IPS DF 19.7 (cell line): ENCODE measurements at places on chromosomes 1 and 21.

- DNase-seq: no peak
Observed at GRCh38 chr1:203934651-203935050, 73.3 kb downstream of the SNRPE start.

DNA sequence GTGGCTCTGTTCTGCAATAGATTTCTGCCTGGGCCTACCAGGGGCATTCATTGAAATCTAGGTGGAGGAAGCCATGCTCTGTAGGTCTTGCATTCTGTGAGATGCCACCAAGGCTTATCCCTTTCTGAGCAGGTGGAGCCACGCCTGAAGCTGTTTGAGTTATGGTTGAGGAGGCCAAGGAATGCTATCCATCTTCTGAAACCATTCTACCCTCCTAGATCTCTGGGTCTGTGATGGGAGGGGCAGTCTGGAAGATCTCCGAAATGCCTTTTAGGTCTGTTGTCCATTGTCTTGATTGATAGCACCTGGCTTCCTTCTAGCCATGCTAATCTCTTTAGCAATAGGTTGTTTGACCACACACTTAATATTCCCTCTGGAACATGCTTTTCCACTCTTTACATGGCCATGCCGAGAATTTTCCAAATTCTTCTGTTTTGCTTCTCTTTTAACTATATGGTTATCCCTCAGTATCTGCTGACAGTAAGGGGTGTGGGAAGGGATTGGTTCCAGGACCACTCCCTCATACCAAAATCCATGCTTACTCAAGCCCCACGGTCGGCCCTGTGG, 45.2 kb downstream of the AK4 start:
- no peak for DNase-seq

DNA sequence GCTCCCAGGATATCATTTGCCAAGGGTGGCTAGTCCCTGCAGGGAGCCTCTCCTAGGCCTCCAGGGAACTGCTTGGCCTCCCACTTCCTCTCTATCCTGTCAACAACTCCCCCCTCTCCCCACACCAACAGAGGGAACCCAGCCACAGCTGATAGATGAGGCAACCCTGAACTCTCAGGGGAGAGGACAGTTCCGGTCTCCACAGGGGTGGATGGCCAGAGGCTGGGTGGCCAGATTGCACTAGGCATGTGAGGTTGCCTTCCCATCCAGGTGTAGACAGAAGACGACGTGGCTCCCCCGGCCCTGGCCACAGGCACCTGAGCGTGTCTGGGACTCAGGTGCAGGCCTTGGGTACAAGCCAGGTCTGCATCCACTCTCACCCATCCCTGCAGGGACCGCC, 53.3 kb downstream of the TOR1AIP2 start:
- no peak for DNase-seq

DNA sequence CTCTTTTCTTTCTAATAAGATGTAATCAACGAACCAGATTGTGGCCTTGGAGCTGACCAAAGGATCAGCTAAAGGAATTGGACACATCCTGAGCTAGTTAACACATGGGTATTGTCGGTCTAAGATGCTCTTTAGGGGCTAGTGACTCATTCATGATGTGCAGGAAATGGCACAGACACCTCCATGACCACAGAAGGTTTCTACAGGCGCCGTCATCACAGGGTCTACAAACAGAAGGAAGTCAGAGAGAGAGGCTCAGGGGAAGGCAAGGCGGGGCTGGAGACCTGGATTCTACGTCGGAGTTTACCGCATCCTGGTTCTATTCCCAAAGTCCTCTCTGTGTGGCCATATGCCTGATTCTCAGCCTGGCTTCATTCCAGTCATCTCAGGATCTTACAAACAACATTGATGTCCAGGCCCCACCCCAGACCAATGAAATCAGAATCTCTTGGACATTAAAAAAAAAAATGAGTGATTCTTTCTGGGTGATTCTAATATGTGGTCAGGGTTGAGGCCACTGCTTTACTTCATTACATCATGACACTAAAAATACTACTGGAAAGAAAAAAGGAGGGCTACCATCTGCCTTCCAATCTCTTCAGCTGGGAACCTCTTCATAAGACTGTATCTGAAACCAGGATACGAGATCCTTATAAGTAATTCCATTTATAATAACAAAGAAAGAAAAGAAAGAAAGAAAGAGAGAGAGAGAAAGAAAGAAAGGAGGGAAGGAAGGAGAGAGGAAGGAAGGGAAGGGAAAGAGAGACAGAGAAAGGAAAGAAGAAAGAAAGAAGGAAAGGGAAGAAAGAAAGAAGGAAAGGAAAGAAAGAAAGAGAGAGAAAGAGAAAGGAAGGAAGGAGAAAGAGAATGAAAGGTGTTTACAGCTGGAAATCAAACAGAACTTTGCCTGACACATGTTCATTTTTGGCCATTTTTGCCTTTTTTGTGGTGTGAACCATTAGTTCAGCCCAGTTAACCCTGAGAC, 11.6 kb upstream of the KCNJ15 start:
- DNase-seq: no peak
